Memory B cell (primary cell): ENCODE measurements at places on chromosomes 4 and X.

DNA sequence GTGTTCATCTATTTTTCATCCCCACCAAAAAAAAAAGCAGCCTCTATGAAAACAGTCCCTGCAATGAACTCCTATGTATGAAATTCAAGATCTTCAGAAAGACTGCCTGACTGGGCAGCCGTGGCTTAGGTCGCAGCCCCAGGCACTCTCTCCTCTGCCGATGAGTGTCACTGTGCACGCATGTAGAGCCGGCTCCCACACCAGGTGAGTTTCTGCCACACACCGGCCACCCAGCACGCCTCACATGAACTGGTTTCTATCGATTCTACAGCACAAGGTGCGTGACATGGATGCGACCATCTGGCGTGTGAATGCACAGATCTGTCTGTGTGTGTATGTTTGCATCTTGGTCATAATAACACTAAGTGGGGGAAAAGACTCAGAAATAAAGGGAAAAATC, 140.4 kb downstream of the AFAP1 start:
- no peak for DNase-seq

DNA sequence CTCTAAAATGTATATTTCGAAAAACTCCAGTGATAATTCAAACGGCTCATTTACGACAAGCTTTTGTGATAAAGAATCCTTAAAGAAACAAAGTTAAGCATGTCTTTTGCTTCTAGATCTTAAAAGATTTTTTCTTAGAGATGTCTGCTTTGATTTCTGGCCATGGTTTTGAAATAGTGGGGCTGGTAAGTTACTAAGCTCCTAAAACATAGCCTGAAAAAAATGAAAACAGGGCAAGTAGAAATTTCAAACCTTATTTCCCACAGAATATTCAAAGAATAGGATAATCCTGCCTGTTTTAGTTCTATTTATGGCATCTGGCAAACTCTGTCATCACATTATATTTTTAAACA, 318.3 kb downstream of the ARHGAP24 start:
- no peak for DNase-seq

DNA sequence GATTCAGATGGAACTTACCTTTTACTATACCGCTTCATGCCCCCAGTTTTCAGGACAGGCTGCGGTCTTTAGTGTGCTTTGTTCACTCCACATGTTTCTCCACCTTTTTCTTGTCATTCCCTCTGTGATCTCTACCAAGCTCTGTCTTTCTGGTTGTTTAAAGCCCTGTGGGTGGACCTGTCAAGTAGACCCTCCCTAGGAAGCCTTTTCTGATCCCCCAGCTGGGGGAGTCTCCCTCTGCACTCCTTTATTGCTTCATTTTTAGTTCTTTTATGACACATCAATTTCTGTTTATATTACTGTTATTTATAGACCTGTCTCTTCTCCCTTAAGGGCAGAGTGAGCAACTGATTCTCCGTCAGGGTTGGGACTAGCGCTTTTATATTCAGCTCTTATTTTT, 150.2 kb downstream of the C4orf33 start:
- no peak for DNase-seq

DNA sequence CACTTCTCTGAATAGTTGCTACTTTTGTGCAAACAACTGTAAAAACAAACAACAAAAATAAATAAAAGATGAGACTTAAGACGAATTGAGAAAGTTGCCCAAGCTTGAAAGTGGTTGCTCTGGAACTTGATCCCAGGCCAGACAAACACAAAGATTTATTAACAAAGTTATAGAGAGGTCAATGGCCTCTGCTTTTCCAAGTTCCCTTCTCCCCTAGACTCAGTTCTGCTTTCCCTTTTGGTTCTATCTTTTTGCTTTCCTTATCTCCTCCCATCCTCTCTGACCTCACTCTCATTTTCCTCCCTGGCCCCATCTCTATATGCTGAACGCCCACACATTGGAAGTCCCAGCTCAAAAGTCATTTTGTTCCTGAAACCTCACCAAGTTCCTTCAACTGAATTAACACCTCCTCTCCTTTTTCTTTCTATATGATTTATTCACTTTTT, 82.7 kb downstream of the MXRA5 start:
- DNase-seq: no peak

GRCh38 chrX:16931855-16932575, 14.4 kb upstream of the REPS2 start:
- no peak for DNase-seq

DNA sequence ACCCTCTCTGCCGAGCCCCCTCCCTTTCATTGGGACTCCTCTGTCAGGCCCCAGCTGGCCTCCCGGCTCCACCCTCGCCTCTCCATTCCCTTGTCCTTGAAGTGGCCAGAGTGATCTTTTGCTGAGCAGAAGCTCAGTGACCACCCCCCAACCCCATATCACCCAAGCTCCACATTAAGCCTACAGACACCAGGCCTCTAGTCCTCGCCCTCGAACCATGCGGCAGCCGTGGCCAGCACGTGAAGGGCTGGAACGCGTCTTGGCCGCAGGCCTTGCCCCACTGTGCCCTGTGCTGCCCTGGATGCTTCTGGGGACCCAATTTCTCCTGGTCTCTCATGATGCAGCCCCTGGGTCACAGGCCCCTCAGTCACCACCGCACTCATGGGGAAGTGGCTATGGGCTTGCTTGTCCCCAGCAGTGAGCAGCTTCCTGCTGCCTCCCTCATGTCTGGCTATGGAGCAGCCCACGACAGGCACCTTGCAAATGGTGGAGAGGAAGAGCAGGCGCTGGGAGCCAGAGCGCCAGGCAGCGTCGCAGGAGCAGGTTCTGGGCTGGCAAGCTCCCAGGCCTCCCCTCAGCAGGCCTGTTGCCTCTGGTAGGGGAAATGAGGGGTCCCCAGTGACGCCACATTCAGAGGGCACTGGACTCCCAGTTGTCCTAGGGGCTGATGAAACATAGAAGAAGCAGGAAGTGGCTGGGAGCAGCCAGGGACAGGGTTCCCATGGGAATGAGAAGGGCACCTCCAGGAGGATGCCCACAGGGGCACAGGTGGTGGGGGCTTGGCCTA, 757 bp upstream of the SRPK3 start:
- no peak for DNase-seq

DNA sequence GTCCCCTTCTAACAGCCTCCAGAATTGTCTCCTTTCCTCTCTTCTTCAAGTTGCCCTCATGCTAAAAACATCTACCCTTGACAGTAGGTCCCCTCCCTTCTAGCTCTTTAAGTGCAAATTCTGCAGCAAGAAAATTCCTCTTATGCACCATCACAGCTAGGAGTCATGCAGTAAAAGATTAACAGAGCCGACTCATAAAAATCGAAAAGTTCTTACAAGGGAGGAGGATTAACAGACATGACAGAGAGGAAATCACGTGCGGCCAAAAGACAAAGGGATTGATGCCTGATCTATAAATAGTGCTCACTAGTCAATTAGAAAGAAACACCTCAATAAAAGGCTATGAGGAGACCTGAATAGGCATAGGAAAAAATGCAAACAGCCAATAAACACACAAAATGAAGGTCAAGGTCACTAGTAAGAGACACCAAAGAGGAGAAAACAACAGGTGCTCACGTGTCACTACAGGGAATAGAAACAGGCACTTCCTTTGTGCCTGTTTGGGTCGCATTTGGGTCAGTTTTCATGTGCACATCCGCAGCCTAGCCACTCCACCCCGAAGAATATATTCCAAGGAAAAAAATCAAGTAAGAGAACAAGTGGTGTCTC, 3.4 kb downstream of the RNF212 start:
- no peak for DNase-seq

DNA sequence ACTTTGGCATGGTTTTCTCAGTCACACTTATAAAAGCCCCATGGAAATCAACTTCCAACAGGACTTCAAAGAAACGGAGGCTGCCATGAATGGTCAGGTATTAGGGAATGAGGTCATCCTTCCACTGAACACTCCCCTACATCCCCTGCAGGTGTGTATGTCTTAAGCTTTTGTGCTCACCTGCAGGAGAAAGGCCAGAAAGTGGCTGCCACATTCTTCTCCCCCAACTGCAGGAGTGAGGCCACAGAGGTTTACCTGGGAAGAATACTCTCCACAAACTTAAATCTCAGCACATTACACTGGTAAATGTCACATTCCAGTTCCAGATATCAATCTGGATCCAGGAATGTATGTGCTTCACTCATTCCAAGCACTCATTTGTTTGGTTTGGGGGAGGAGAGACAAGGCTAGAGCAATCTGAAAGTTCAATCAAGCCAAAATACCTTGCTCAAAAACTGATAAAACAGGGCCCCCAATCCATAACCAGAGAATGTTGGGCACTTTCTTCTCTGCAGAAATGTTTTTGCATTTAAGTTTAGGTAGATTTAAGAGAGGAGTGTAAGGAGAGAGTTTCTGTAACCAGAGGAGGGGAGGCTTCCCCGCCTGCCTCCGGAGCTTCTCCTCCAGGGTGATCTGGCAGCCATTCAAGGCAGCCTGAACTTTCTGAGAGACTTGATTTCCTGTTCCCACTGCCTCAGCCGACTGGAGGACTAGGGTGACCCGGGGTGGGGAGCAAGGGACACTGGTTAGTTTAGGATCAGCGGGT, 15.4 kb downstream of the FAM9C start:
- no peak for DNase-seq

- no peak for DNase-seq
These were observed 29.1 kb downstream of the TTC29 start for GRCh38 chr4:146916479-146917076.

DNA sequence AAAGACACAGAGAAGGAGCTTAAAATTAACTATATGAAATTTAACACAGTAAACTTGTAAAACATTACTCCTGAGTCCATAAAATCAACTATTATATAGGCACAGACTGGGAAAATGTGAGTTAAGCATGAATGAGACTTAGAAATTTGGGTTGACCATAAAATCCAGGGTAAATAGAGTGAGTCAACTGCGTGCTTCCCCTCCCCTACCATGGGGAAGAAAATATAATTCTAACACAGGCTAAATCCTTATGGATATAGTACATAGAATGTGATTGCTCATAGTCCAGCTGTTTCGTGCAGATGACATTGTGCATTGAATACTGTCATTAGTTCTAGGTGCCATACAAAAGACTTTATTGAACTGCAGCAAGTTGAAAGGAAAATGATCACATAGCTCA, 42.2 kb downstream of the KLHL5 start:
- no peak for DNase-seq

- DNase-seq: no peak
These were observed at the start of gene ERVMER34-1 for GRCh38 chr4:52750819-52751486. Gene ERVMER34-1 (minus strand): TSS chr4:52751425. CDS start chr4:52745520, 5,905 bp downstream.

- no peak for DNase-seq
These were observed 13.0 kb downstream of the RBMX2 start for GRCh38 chrX:130414800-130415199.

- no peak for DNase-seq
These were observed 40.1 kb downstream of the STIM2 start for GRCh38 chr4:26900765-26901164.

DNA sequence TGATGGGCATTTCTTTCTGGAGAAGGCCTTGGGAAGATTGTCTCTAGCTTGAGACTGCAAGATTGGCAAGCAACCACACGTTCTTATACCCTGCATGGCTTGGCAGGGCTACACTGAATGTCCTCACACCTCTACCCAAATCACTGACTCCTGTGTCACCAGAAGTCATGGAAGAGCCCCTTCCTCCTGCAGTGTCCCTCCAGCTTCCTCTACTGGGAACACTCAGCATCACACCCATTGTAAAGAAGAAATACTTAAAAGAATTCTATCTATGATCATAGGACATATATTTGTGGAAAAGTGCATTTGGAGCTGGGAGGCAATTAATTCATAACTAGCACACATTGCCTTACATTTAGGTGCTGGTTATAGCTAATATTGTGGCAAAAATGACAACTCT, 113.1 kb downstream of the CCSER1 start:
- no peak for DNase-seq

DNA sequence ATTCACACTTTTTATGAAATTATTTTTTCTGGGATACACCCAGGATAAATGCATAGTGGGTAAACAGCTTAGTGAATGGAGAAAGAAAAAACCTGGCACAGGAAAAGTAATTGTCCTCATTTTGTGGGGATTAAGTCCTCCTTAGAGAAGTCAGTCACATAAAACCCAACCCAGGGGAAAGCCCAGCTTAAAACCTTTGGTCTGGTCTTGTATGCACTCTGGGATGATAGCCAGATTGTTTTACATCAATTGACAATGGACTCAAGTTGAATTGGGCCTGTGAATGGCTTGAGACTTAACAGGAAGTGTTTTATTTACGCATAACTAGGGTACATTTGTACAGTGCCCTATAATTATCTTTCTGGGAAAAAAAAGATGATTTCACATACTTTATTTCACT, 561.3 kb upstream of the GRIA3 start:
- DNase-seq: no peak

GRCh38 chr4:7350396-7350795, 84.3 kb downstream of the PSAPL1 start:
- DNase-seq: no peak
